ENCODE measurements at places on chromosomes 7 and 10.

DNA sequence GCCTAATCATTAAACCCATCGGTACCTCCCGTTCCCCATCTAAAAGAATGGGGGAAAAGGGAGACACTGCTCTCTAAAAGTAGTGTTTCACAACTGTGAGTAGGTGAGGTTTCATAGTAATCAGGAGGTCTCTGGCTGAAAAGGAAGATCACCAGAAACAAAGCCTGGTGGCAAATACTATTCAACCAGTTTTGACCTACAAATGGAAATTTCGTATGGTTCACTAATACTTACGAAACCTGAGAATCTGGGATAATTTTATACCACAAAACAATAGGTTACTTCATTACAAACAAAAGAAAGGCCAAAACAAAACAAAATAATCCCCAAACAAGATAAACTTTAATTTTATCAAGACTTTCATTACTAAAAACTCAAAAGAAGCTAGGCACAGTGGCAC lies 28.4 kb upstream of the ANLN start:
- DNase-seq: no peak

DNA sequence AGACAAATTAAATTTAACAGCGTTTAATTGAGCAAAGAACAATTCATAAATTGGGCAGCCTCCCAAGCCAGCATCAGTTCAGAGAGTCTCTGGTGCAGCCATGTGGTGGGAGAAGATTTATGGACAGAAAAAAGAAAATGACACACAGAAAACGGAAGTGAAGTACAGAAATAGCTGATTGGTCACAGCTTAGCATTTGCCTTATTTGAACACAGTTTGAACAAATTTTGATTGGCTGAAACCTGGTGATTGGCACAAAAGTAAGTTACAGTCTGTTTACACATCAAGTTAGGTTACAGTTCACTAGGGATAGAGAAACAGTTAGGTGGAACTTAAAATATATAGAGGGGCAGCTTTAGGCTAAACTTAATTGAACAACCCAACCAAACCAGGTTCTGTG lies 720.1 kb downstream of the TYW1 start:
- DNase-seq: no peak

DNA sequence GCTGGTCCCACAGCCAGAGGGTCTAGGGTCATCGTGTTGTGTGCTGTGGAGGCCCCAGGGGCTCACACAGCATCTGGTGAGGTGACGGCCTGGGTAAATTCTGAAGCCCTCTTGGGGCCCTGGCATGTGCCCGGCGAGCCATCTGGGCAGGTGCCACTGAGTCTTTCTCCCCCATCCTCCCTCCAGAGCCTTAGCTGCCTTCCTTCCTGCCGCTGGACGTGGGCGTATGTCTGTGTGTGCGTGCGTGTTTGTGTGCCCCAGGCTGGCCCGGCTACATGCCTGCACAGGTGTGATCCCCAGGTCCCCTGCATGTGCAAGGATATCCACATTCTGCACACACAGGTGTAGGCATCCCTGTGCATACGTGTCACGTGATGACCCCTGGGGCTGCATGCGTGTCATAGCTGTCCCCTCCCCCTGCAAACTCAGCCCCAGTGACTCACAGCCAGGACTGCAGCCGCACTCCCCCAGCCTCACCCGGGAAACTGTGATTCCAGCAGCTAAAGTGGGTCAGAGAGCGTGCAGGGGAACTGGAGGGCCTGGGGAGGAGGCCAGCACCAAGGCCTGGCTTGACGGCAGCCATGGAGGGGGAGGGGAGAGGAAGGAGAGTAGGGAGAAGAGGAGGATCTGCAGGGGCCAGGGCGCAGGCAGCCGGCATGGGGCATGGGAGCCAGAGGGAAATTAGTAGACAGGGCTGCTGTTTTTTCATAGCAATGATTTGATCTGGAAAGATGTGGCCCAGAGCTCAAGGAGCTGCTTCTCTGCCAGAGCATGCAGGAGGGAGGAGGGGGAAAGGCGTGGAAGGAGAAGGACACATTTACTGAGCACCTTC lies 46.4 kb downstream of the ELFN1 start:
- no peak for DNase-seq

- no peak for DNase-seq
Observed at GRCh38 chr10:23535381-23535780, 96.5 kb downstream of the OTUD1 start.

- DNase-seq: no peak
Observed at GRCh38 chr10:43390333-43390732, 18.7 kb downstream of the HNRNPF start.

DNA sequence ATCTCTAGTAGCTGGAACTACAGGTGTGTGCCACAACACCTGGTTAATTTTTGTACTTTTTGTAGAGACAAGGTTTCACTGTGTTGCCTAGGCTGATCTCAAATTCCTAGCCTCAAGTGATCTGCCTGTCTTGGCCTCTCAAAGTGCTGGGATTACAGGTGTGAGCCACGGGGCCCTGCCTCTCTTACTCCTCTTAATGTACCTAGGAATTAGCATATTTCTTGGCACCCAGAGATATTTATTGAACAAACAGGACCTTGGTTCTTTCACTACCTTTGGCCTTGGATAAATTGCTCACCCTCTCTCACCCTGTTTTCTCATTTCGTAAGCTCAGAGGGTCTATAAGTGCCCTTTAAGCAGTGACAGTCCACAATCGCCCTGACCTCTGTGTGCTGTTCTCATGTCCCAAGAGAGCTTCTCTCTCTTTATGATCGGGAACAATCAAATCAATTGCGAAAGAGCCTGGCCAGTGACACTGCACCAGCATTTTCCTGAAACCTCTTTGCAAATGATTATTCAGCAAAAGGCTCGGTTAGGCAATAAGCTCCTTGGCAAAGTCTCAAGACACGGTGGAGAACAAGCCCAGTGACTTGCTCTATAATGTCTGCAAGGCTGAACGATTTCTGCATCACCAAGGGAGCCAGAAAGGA lies 117.7 kb downstream of the APBB1IP start:
- DNase-seq: no peak

DNA sequence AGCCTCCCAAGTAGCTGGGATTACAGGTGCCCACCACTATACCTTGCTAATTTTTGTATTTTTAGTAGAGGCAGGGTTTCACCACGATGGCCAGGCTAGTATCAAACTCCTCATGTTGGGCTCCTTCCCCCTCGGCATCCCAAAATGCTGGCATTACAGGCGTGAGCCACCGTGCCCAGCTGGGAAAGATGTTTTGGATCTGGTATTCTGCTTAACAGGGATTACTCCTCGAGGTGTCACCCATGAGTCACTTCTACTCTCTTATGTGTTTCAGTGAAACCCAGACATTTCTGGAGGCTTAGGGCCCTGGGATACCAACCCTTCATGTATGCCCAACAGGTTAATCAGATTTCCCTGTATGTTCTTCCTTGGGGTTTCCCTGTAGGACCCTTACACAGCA lies 11.8 kb upstream of the OPN4 start:
- no peak for DNase-seq

- no peak for DNase-seq
Observed at GRCh38 chr10:80410578-80411145, 2.3 kb downstream of the PRXL2A start.

- no peak for DNase-seq
Observed at GRCh38 chr10:123202506-123202905, 48.3 kb downstream of the BUB3 start.

- no peak for DNase-seq
Observed at GRCh38 chr7:92729172-92729571, 107.2 kb downstream of the CDK6 start.

- DNase-seq: no peak
Observed at GRCh38 chr7:7351832-7352231, 169.5 kb downstream of the C1GALT1 start.

DNA sequence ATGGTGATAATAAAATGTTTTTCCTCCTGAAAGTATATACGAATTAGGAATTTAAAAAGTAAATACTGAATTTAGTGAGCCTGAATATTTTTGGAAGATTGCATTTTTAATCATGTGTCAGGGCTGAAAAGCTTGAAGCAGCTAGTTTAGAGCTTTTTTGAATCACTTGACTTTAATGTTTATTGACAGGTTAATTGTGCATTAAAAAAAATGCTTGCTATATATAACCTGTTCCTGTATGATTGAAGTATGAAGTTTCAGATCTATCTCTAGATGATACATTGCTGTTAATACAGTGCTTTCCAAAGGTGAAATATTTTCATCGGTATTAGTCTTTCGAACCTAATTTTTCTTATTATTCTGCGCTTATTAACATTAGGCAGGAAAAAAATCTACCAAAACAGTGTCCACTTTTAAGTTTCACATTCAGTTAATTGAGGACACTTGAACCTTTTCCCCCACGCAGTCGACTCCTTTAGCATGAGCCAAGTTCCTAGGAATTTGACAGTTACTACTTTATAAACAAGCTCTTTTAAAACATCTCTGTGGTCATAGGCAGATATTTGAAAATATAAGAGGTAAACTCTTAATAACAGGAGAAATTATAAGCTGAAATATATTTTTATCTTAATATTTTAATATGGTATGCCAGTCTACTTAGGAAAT lies 187.1 kb downstream of the MLLT10 start:
- DNase-seq: no peak

- DNase-seq: no peak
Observed at GRCh38 chr7:234051-234707, 41.8 kb downstream of the FAM20C start.

- no peak for DNase-seq
Observed at GRCh38 chr7:159020987-159021386, 123.7 kb downstream of the VIPR2 start.

- no peak for DNase-seq
Observed at GRCh38 chr10:95787447-95787846, 31.5 kb downstream of the ENTPD1 start.

DNA sequence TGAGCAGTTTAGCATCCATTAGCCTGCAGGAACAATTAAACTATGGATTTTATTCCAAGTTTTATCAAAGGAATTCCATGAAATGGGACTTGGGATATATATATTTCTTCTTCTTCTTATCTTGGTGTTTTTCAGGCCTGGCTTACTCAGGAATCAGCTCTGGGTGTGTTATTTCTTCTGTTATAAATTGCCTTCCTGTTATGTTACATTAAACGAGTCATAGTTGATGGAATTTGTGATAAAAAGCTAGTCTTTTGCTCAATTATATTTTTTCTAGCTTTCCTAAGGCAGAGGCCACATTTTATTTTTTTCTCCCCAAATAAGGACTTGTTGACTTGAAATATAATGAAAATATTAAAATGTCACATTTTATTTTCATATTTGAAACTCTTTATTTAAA lies 141.3 kb downstream of the EPC1 start:
- DNase-seq: no peak

- DNase-seq: no peak
Observed at GRCh38 chr10:89129911-89130310, 77.2 kb downstream of the CH25H start.

DNA sequence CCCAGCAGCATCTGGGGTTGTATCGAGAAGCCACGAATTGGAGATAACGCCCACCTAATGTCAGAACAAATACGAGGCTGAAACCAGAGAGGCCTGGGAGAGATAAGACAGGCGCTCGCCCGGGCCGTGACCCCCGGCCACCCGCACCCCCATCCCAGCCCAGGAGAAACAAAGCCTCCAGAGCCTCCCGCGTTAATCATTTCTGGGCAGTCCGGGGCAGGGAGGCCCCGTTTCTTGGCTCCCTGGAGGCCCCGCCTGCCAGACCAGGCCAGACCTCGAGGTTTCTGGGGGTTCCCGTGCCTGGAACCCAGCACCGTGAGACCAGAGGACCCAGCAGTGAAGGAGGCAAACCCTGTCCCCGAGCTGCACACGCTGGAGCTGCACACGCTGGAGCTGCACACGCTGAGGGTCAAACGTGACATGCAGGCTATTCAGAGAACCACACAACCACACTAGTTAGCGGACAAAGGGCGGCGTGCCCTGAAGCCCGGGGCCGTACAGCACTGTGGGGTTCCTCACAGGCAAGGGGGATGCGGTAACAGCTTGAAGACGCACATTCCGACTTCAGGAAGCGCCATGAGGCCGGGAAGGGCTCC lies 53.4 kb downstream of the FOXL3 start:
- DNase-seq: no peak

DNA sequence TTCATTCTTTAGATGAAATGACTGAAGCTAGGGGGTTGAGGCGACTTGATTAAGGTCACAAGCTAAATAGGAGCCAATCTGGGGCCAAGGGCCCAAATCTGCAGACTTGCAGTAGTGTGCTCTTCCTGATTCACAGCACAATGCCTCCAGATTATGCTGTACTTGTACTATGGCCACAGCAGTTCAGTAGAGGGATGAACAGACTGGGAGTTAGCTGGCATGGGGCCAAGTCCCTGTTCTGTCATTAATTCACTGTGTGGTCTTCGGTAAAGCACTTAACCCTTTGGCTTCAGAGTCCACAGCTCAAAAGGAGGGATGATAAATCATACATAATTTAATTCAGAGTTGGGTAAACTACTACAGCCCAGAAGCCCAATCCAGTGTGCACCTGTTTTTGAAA lies 196.8 kb downstream of the XPNPEP1 start:
- no peak for DNase-seq

GRCh38 chr7:79282882-79283602 lies 170.4 kb downstream of the MAGI2 start:
- no peak for DNase-seq

DNA sequence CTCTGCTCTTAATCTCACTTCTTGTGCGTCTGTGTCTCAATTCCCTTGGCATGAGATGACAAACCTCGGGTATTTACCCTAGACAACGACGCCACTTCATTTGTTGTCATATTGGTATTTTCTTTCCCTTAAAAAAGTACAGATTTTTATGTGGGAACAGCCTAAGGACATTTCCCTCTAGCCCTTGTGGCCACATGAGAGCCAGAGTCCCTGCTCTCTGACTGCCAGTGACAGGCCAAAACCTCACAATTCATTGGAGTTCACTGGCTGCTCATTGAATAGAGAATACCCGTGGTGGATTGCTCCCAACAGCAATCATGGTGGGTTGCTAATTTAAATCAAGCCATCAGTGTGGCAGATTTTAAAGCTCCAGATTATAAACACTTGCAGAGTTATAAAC lies 191.3 kb upstream of the FAM3C start:
- no peak for DNase-seq

DNA sequence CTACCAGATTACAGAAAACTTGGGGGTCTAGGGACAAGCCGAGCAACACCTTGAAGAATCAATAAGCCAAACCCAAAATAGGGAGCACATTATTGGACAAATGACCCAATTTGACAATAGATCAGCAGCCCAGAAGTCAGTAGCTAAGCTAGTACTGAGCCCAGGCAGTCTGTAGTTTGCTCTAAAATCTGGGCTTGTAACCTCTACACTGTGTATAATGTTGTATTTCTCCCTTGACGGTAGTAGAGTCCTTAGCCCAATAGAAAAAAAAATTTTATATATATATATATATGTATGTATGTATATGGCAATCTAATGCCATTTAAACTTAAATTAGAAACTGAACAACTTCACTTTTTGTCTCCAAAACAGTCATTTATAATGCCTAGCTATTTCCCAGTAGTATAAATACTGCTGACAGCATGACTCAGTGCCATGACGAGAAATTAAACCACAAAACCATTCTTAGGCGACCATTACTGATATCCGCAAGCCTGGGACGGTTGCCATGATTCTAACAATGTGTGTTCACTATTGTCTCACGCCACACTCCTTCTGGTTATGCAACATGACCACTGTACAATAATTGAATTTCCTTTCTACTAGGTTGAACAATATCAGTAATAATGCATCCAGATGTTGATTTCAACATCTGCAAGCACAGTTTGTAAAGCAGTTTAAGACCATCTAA lies 110.5 kb downstream of the IPMK start:
- no peak for DNase-seq

GRCh38 chr7:151821226-151821625 lies 55.7 kb downstream of the PRKAG2 start:
- no peak for DNase-seq

- no peak for DNase-seq
Observed at GRCh38 chr10:113552701-113553100, at the start of gene HABP2. Gene HABP2 (plus strand): TSS chr10:113553053. CDS start chr10:113553122, 69 bp downstream.

Data from stimulated activated CD4-positive, alpha-beta T cell treated with anti-CD3 and anti-CD28 coated beads, TNF-alpha, amount 100 ng/mL, for 24 hours (primary cell).